ENCODE measurements at places on chromosomes 2 and 18.

DNA sequence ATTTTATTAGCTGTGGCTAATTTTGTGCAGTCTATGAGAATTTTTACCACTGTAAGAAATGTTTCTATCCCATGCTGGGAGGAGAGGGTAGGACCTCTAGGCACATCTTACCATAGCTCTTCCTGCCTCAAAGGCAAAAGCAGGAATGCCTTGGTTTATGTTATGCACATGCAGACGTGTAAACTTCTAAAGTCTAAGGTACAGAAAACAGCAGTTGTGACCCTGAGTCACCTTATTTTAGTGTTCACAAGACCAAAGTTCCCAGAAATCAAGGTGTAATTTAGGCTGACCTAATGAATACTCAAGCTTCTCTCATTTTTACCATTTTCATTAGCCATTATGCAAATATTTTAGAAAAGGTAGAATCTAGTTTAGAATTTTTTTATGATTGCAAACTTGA, 15.4 kb upstream of the WIPF1 start:
- DNase-seq = no peak

DNA sequence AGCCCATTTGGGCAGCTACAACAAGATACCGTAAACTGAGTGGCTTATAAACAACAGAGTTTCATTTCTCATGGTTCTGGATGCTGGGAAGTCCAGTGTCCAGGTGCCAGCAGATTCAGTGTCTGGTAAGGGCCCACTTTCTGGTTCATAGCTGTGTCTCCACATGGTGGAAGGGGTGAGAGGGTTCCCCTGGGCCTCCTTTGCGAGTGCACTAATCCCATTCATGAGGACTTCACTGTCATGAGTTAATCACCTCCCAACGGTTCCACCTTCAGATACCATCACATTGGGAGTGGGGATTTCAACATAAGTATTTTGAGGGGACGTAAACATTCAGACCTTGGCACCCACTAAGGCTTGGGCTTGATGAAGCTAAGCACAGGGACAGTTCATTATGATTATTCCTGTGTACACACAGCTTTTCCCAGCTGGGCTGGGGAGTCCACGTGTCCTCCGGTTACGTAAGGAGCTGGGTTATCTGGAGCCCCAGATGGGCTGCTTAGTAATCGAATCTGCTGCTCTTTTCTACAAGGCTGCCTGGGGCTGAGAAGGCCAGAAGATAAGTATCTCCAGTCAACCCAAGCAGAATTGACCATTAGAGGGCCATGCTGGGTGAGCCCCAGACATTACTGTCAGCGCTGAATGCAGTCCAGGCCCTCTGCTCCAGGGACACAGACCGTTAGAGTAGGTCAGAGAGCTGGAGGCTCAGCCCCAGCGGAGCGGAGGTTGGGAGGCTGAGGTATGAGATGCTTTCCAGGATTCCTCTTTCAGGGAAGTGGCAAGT, 42.7 kb downstream of the EPAS1 start:
- no peak for DNase-seq

- no peak for DNase-seq
Measured at GRCh38 chr2:181326661-181327060, 130.5 kb upstream of the ITGA4 start.

- DNase-seq = no peak
Measured at GRCh38 chr2:67599561-67599960, 202.4 kb downstream of the ETAA1 start.

GRCh38 chr2:215929602-215930335, 83.6 kb downstream of the MREG start:
- DNase-seq = peak; percentile 13

GRCh38 chr2:96868555-96869280, 1.2 kb downstream of the SEMA4C start:
- peak; percentile 72 for DNase-seq

DNA sequence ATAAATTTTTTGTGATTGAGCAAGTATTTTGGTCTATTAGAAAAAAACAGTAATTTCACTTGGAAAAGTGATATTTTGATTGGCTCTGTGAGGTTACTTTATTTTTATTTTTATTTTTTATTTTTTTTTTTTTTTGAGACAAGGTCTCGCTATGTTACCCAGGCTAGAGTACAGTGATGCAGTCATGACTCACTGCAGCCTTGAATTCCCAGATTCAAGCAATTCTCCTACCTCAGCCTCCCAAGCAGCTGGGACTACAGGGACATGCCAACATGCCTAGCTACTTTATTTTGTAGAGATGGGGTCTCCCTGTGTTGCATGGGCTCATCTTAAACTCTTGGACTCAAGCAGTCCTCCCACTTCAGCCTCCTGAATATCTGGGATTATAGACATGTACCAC, 60.9 kb upstream of the MGAT5 start:
- DNase-seq = no peak
